AG20443 (cell line): ENCODE measurements at places on chromosomes 16 and 17.
A peak's percentile ranks its signal among the peaks of the same experiment; 100 is the strongest.

DNA sequence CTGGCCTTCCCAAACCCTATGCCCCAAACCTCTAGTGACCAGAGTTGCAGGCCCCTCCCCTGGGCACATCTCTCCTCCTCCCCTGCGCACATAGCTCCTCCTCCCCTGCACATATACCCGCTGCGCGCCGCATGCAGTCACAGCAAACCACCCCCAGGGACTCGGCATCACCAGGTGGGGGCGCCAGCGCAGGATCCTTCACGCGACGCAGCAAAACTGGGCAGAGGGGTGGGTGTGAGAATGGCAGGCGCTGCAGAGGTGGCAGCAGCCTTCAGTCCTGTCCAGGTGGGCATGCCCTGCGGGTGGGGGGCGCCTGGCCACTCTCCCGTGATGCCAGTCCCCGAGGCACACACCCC lies 5.6 kb downstream of the CORO6 start:
- DNase-seq: peak; percentile 69

DNA sequence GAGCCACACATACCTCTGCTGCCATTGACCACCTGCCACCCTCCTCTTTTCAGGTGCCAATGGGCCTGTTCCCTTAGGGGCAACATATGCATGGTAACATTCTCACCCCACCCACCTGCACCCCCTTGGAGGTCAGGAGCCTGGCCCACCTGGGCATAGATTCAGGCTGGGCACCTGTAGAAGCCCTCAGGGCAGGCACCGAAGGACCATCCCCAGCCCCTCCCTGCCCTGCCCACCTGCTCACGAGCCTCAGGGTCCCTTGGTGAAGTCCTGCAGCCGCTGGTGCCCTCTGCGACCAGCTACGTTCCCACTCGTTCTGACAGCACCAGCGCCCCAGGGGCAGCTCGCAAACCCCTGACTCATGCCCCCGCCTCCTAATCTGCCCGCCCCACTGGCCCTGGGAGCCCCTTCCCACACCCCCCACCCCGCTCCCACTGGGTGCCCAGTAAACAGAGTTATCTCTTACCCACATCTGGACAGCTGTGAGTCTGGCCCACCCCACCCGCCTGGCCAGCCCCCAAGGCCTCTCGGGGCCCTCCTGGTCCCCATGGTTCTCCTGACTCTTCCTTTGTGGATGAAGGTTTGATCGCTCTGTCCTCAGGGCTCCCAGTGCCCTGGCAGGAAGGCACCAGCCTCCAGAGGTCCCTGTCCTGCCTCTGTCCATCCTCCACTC lies at the start of gene SLC4A1:
Gene SLC4A1, minus strand, starts transcription at position 318 of the 673 bp plus-strand sequence. CDS start 5,269 bp downstream, outside the sequence.
- no peak for DNase-seq

GRCh38 chr17:78679495-78680395 lies 102.3 kb downstream of the CYTH1 start:
- no peak for DNase-seq

- DNase-seq: peak; percentile 30
These were observed 32.0 kb upstream of the MRPS23 start for GRCh38 chr17:57881783-57882351.

- peak; percentile 82 for DNase-seq
These were observed 6.1 kb upstream of the MXRA7 start for GRCh38 chr17:76716839-76717215.

DNA sequence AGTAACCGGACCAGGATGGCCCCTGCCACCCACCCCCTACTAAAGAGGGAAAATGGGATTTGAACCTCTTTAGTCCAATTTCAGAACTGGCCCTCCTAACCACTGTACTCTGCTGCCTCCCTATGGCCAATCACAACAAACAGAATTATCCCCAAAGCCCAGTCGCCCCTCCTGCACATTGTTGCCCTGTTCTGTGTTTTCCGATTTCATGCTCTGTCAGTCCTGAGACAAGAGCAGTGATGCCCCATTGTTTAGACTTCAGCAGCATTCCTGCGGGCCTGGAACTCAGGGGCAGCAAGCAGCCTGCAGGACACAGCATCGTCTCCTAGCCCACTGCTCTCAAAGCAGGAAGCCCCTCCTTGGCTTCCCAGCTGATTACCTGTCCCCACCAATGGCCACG lies 20.5 kb upstream of the KLHL11 start:
- DNase-seq: peak; percentile 25

- DNase-seq: no peak
These were observed 188.0 kb downstream of the ENGASE start for GRCh38 chr17:79262624-79263023.

DNA sequence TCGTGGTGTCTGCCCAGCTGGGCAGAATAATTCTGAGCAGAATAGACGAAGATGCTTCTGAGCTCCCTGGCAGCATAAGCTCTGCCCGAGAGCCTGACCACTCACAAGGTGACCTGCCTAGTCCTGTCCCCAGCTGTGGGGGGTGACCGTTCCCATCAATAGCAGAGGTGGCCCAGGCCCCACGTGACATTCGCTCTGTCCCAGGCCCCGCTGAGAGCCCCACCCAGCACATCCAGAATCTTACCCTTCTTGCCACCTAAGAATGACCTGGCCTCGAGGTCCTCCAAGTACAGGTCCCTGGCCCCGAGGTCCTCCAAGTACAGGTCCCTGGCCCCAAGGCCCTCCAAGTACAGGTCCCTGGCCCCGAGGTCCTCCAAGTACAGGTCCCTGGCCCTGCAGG lies 695 bp upstream of the TMEM204 start:
- no peak for DNase-seq

- no peak for DNase-seq
These were observed 589 bp downstream of the NMT1 start for GRCh38 chr17:45061606-45062205.

GRCh38 chr17:82980632-82981031 lies 98.8 kb upstream of the METRNL start:
- no peak for DNase-seq

- DNase-seq: peak; percentile 48
These were observed 49.8 kb downstream of the CDH1 start for GRCh38 chr16:68786685-68787418.

- no peak for DNase-seq
These were observed 36.9 kb downstream of the CIBAR2 start for GRCh38 chr16:85075236-85075924.

GRCh38 chr17:55237268-55237667 lies 27.5 kb upstream of the HLF start:
- no peak for DNase-seq

GRCh38 chr17:77763023-77763422 lies 195.5 kb upstream of the TNRC6C start:
- DNase-seq: no peak

DNA sequence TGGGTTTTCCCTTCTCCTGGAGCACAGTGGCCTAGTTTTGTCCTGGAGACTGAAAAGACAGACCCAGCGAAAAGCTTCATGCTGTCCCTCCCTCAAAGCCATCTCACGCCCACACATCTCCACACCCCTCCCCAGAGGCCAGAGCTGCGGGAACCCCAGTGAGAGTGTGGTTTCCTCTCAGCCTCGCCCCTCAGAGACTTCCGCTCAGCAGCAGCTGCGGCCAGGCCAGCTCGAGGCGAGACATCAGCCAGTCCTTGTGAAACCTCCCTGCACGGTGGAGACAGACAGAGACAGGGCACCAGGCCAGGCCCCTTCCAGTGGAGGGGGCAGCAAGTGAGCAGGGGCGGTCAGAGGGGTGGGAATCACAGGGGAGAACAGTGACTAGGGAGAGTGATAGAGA lies 77.0 kb upstream of the TNRC6C start:
- peak; percentile 86 for DNase-seq

- DNase-seq: no peak
These were observed 81.6 kb downstream of the ARHGAP23 start for GRCh38 chr17:38509772-38510420.

- peak; percentile 66 for DNase-seq
These were observed 206.8 kb downstream of the PRKCA start for GRCh38 chr17:66508896-66509844.
